ENCODE measurements at places on chromosomes 7 and 10. TPM values are rescaled to one million over a fixed set of nuclear protein-coding genes. Genes with fewer than 3 reads are reported as not detected.

The KCP gene
- total RNA-seq = 5.2 TPM

The IGF2BP3 gene
- total RNA-seq = 0.66 TPM

The MACC1 gene
- total RNA-seq = 13.4 TPM

DNA sequence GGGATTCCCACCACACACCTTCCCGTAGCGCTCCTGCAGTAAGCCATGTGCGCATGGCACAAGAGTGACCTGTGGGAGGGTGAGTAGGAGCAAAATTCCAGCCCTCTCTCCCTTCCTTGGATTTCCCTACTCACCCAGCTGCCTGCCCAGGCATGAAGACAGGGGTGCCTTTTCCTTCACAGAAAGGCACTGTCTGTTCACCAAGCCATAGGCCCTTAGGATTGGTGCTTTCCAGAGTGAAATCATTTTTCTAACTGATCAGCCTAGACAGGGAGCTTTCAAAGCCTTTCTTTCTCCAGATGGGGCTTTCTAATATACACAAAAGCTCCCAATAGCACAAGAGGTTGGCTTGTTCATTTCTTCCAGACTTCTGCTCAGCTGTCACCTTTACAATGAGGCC lies 79.7 kb downstream of the CTTNBP2 start:
- DNase-seq = no peak

GRCh38 chr10:98539578-98539977 lies 92.8 kb upstream of the HPS1 start:
- DNase-seq = no peak

GRCh38 chr7:129055294-129055816 lies 444 bp upstream of the TNPO3 start:
- DNase-seq = no peak
